ENCODE measurements at places on chromosomes 13 and 19.

- DNase-seq = no peak
These were observed 807.5 kb upstream of the SLC10A2 start for GRCh38 chr13:103873725-103874124.

DNA sequence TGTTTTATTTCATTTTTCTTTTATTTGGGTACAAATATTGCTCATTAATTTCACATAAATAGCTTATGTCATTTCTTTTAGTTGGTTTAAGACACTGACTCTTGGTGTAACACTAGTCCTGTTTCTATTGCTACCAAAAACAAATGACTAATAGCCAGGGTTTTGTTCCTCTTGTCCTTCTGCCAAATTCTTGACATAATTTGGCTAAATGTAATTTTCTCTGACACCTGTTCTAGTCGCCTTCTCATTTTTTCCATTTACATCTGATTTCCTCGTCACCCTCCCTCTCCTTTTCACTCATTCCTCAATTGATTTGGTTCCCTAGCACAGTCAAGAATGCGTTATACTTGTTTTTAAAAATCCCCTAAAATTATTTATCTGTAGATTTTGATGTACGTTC is 1718.7 kb downstream of the EFNB2 start:
- no peak for DNase-seq

GRCh38 chr13:30222254-30222653 is 85.1 kb downstream of the KATNAL1 start:
- no peak for DNase-seq

- DNase-seq = no peak
These were observed 1.2 kb upstream of the TMC4 start for GRCh38 chr19:54173951-54174834.

DNA sequence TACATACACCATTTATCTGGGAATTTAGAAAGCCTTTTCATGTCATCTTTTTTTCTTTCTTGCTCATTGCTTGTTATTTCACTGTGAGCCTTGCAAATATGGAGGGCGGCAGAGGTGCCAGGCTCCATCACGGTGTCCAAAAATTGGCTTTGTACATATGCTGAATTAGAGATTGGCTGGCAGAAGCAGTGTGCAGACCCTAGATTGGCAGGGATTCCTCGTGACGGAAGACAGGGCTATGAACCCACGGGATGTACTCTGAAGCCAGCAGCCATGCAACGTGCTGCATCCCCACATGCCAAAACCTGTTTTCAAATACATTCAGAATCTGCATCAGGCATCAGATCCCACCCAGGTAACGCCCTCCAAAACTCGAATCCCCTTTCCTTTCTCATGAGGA is 142.8 kb downstream of the ZIC5 start:
- no peak for DNase-seq

- DNase-seq = no peak
These were observed 227.8 kb upstream of the MIR17HG start for GRCh38 chr13:91119643-91120042.

DNA sequence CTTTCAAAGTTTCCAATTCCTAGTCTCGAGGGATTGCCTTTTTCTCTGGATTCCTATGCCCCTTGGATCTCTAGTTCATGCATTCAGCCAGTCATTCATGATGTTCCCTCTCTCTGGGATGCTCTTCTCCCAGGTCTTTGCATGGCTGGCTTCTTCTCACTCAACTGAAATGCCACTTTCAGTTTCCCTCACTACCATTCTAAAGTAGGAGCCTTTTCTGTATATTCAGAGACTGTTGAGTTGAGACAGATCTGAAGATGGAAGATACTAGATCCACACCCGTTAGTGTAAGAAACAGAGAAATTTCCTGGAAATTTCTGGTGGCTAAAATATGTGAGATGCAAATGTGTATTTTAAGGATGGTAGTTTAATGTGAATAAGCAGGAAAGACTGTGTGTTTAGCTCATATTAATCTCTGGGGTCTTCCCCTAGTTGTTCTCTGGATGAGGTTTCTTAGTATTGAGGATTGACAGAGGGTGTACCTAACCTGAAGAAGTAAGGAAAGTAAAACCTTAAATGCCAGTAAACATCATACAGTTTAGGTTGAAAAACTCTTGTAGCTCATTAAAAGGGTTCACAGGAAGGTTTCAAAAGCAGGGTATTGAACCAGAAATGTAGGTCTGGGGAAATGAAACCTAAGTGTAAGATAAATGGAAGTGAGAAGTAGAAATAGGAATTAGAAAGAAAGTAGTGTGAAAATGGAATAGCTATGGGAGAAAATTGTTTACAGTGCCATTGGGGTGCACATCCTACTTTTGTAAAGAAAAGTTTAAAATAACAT is 331.3 kb downstream of the NDFIP2 start:
- DNase-seq = no peak
